ENCODE measurements at places on chromosomes 12 and 14.

- DNase-seq: no peak
Measured at GRCh38 chr14:56585461-56586084, 6.0 kb downstream of the TMEM260 start.

DNA sequence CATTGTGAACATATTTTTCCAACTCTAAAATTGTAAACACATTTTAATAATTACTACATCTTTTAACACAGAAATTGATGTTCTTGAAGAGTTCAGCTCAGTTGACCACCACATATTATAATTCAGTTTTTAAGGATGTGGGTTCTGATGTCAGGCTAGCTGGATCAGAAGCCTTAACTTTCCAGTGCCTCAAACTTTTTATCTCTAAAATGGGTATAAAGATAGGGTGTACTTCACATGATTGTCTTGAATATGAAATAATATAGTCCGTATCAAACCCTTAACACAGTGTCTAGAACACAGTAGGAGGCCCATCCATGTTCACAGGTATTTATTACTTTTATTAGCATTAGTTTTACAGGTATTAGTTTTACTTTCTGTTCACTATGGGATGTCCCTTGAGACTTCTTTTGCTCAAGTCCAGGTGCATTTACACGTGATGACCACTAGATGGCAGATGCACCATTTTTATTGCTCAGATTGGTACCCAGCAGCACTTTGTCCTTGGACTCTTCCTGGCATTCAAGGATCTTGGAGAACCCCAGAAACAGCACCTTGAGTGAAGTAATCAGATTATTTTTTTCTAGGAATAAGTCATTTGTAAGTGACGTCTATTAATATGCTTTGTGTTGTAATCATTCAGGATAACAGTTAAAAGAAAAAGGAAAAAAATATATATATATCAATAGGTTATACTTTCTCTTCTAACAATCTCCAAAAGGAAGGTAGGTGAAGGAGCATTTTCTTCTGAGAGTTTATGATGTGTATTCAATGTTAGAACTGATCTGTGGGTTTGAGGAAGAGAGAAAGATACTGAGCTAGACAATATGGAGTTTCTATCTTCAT, 580.2 kb downstream of the ETNK1 start:
- DNase-seq: no peak

DNA sequence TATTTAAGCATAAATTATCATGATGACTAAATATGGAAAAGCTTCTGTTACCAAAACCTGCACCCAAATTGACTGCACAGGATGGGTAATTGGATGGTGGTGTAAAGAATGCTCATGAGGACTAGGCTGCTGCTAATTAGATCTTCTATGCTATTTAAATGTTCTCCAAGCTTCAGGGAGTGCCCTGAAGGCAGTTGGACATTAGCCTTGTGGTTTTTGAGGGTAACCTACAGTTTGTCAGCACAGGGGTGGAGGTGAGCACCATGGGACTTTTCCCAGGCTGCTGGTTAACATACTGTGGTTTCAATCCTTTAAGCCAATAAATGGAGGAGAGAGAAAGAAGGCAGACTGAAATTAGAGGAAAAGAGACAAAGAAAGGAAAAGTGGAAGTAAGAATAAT, 145.0 kb downstream of the WIF1 start:
- DNase-seq: no peak

DNA sequence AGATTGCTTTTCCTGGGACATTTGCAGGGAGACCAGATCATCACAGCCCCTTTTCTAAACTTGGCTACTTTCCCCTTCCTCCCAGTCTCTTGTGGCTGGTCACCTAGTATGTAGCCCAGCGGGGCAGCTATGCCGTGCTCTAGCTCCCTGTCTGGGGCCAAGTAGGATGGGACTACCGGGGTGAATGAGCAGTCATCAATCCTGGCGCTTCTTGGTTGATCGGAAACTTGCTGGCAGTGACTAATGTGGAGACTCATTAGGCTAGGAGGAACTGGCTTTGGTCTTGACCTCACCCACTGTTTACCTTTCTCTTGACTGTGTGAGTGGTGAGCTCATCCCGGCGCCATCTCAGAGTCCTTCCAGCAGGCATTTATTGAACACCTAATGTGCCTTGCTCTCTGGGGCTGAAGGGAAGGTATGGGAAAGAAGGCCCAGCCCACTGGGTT, 15.9 kb downstream of the PLEKHG3 start:
- DNase-seq: no peak

DNA sequence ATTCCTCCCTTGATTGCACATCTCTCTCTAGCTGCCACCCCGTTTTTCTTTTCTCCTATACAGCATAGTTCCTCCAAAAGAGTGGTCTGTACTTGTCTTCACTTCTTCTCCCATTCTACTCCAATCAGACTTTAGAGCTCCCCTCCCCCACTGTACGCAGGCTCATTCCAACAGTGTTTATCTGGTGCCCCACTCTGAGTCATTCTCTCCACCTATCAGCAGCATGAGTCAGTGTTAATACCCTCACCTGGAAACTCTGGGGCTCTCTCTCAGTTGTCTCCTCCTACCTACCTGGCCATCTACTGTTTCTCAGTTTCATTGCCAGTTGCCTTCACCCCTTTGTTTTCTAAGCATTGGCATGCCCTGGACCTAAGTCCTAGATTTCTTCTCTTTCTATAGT, 175.1 kb upstream of the ARHGAP5 start:
- DNase-seq: no peak

DNA sequence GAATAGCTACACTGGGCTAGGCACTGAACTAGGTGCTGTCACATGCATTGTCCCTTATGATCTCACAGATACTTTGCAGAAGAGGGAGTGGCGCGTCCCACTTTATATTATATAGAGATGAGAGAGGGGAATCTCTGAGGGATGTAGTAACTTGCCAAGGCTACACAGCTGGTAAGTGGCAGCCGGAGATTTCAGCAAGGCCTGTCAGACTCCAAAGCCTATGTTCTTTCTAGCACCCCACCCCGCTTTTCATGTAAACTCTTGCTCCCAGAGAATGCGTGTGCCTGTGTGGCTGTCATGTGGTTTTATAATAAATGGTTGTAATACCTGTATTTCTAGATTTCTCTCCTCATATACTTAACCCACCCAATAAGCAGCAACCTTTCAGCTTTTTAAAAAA, 39.1 kb downstream of the WDR20 start:
- DNase-seq: no peak

- no peak for DNase-seq
Measured at GRCh38 chr14:89435892-89436656, 19.0 kb upstream of the FOXN3 start.

- DNase-seq: no peak
Measured at GRCh38 chr14:41449066-41449465, 157.6 kb upstream of the LRFN5 start.

- DNase-seq: no peak
Measured at GRCh38 chr14:85943192-85943591, 413.2 kb downstream of the FLRT2 start.

GRCh38 chr12:23066095-23066494, 441.1 kb downstream of the ETNK1 start:
- DNase-seq: no peak

DNA sequence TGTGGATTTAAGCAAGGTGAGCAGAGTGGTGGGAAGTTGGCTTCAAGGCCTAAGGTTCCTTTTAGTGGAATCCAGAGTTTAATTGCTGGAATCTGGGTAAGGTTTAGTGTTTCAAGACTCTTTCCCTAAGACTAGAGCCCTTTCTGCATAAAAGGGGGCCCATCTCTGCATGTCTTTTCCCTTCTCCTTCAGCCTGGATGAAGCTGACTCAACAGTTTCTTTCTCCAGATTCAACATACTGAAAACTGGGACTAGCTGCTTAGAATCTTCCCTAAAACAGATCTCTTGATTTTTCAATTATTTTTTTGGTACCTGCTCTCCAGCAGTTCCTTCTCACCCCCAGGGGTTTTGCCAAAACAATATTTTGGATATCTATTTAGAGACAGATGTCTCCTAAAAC, 34.0 kb downstream of the SLC4A8 start:
- no peak for DNase-seq

- no peak for DNase-seq
Measured at GRCh38 chr12:108839018-108839889, 18.1 kb downstream of the SSH1 start.

- DNase-seq: no peak
Measured at GRCh38 chr14:106691601-106692291, 1165.4 kb downstream of the TMEM121 start.

- no peak for DNase-seq
Measured at GRCh38 chr14:36938678-36939077, 233.7 kb downstream of the SLC25A21 start.

GRCh38 chr12:92968176-92968813, 39.2 kb upstream of the EEA1 start:
- DNase-seq: no peak

- DNase-seq: no peak
Measured at GRCh38 chr14:57737598-57737997, 128.3 kb downstream of the SLC35F4 start.

DNA sequence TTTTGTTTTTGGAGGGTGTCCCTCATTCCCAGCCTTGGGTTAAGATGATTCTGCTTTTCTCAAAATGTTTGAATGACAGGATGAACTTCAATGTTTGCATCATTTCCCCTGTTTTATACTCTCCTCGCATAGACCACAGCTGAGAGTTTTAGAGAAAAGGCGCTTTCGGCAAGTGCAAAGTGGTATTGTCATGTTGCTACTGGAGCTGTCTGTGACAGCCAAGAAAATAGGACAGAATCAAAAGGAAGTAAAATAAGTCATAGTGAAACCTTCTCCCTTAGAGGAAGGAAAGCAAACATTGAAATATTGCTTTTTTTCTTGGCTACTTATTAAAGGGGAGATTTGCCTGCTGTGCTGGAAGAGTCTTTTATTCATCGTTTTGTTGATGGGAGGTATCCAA, 33.5 kb upstream of the ARHGAP5 start:
- DNase-seq: no peak

- no peak for DNase-seq
Measured at GRCh38 chr14:67516676-67517075, 16.4 kb upstream of the PLEKHH1 start.

GRCh38 chr14:24789378-24789884, 155.4 kb upstream of the GZMB start:
- no peak for DNase-seq

DNA sequence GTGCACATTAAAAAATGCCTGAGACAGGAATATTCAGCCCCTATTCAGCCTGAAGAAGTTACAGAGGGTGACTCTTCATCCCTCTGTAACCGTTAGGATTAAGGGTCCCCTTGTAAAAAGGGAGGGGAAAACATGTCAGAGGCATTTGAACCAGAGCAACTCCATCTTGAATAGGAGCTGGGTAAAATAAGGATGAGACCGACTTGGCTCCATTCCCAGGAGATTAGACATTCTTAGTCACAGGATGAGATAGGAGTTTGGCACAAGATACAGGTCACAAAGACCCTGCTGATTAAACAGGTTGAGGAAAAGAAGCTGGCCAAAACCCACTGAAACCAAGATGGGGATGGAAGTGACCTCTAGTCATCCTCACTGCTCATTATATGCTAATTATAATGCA, 19.9 kb upstream of the MDM1 start:
- DNase-seq: no peak

DNA sequence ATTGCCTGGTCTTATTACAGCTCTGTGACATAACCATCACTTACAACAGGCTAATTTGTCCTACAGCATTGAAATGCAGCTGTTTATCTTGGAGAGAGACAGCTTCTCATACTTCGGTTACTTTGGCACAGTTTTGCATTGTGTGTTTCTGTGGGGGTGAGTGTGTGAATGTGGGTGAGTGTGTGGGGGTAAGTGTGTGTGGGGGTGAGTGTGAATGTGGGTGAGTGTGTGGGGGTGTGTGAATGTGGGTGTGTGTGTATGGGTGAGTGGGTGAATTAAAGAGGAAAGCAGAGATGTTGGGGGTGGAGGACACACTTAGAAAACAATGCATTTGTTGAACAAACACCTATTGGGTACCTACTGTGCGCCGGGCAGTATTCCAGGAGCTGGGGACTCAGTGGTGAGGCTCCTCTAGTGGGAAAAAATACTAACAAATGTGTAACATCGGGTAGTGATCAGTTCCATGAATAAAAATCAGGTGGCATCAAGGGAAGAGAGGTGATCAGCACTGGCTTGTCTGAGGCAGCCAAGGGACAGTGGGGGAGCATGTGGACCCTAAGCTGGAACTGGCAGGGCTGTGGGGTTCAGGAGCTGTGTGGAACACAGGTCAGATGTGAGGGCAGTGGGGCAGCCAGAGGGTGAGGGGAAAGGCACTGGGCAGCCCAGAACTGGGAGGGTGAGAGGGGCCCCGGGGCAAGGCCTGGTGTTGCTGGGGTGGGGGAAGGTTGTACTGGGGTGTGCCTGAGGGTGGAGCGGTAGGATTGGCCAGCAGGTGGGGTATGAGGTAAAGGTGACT, 44.1 kb upstream of the AMN start:
- no peak for DNase-seq

- no peak for DNase-seq
Measured at GRCh38 chr12:107503129-107503855, 182.3 kb upstream of the PWP1 start.

- no peak for DNase-seq
Measured at GRCh38 chr12:89245090-89245489, 107.2 kb downstream of the DUSP6 start.

DNA sequence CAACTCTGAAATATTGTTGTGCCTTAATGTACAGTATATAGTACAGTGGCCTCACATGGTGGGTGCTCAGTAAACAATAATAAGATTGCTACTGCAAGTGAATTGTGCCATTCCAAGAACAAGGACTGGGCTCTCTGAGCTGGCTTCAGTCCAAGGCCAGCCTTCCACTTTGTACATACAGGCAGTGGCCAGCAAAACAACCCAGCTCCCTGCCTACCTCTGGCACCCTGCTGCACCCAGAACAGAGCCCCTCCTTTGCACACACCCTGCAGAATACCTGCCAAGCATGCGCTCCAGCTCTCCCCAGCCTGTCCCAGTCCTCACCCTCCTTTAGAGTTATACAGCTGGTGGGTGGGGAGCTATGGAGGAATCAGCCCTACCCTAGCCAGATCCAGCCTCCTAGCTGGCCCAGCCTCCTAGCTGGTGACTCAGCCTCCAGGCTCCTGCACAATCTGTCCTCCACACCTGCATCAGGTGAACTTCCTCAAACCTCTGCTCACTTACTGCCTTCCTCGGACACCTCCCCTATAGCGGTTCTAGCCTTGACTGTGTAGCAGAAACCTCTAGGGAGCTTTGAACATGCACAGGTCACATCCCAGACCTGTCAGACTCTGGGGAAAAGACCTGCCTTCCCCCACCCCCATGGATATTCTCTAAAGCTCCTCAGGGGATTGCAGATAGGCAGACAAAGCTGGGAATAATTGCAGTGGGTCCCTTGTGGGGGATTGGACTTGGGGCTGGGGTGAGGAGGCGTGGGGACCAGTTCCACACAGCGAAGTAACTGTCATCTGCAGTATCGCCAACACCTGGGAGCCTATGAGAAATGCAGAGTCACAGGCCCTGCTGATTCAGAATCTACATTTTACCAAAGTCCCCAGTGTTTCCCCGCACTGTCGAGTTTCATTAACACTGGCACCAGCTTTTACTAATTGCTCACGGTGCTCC, 17.9 kb downstream of the ZDHHC22 start:
- no peak for DNase-seq

DNA sequence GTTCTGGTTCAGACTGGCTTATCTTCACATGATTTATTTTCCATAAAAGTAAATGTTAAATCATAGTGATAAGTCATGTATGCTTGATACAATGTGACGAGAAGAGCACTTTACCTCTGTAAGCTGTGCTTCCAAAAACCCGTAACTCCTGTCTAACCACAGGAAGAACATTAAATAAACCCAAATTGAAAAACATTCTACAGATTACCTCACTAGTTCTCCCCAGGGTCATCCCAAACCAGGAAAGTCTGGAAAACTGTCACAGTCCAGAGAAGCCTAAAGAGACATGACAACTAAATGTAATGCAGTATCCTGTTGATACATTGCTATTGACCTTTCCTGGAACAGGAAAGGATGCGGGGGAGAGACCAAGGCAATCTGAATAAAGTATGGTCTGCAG, 32.5 kb upstream of the DUSP6 start:
- DNase-seq: no peak
